ENCODE measurements at places on chromosomes 5 and 9. TPM values are rescaled to one million over a fixed set of nuclear protein-coding genes. Genes with fewer than 3 reads are reported as not detected.

Gene TSLP
- total RNA-seq, result 2.0 TPM

Gene AHRR
- 7.4 TPM for total RNA-seq

Gene CCDC183
- total RNA-seq, result 0.18 TPM

Gene PTPDC1
- 11.5 TPM for total RNA-seq

Gene PTGDS
- total RNA-seq, result 111 TPM

Gene PRLR
- total RNA-seq, result 6.2 TPM

Gene DND1
- total RNA-seq, result 2.7 TPM

Gene THBS4
- 2.8 TPM for total RNA-seq

Gene SLCO4C1
- total RNA-seq, result 1.2 TPM

Gene ARHGEF37
- 11.9 TPM for total RNA-seq

Gene UNC5A
- not detected for total RNA-seq

Gene ANKRD20A1
- 4.4 TPM for total RNA-seq

Gene RUSC2
- total RNA-seq, result 29.8 TPM

Gene LCN9
- total RNA-seq, result not detected

Gene SOHLH1
- total RNA-seq, result not detected

Gene PCDHAC1
- 0.47 TPM for total RNA-seq

Gene SPATA31A3
- not detected for total RNA-seq

Gene TGFBR1
- 44.7 TPM for total RNA-seq

Gene PCDHB11
- 2.1 TPM for total RNA-seq

Gene PCDHGC4
- 3.6 TPM for total RNA-seq

Gene FBP2
- total RNA-seq, result 0.29 TPM

Gene SV2C
- total RNA-seq, result 0.60 TPM

Gene C5orf46
- not detected for total RNA-seq

Data from ureter (tissue), 1 donor.